Stimulated activated CD8-positive, alpha-beta memory T cell treated with anti-CD3 and anti-CD28 coated beads, Interleukin-2, amount 100 ng/mL, for 1 hour (primary cell): ENCODE measurements at places on chromosomes 3 and 15.

- no peak for DNase-seq
These were observed 573.9 kb downstream of the AGBL1 start for GRCh38 chr15:86653344-86654197.

DNA sequence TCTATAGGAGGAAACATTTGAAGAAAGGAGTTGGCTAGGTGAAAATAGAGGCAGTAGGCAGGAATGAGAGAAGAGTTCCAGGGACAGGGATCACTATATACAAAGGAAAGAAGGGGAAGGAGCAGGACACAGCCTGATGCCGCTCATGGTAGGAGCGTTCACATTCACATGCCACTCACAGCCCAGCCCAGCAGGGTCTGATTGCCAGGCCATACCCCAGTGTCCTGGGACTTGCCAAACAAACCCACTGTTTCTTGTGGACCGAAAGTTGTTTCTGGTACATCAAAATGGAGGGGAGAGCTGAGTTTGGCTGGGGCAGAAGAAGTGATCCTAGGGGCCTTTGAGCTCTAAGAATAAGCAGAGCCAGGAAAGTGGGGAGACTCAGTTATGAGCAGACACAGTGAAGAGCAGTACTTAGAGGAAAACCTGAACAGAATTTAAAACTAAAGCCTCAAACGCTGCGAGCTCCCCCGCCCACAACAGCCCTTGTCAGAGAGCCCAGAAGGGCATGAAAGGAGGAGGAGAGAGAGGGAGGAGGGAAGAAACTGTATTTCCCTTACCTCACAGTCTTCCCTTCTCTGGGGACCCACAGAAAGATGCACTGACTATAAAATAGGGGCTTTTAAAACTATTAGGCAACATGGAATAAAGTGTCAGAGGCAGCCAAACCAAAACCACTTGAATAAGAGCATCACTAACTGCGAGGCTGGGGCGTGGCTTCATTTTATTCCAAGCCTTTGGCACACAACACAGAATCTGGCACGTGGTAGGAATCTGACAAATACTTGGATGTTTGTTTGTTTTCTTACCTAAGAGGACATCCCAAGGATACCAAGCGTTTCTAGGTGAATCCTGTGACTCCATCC is 129.0 kb downstream of the RPL22L1 start:
- DNase-seq, result no peak

DNA sequence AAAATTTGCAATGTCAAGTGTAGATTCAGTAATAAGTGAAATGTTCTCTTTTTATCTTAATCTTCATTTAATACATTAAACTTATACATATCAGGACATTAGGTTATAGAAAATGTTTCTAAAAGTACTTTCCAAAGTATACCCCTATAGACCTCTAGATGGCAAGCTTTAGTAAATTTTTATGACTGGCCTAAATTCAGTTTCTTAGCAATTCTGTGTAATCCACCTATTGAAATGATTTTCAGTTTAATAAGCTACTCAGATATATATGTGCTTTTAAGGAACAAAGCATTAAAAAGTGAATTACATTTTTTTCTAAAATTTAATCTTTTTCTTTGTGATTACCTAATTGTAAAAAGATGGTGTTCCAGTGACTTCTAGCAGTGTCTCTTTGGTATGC is 342.2 kb downstream of the GBE1 start:
- no peak for DNase-seq

DNA sequence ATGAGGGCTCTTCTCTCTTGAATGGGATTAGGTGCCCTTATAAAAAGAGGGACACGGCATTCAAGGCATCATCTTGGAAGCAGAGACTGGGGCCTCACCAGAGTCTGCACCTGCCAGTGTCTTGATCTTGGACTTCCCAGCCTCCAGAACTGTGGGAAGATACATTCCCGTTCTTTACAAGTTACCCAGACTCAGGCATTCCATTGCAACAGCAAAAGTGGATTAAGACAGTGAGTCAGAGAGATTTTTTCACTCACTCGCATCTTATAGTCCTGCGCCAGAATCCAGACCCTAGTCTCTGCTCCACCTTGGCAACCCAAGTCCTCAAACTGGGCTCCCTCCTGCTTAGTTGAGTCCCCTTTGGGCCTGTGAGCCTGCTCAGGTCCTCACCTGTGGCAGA is 2.7 kb downstream of the LCTL start:
- DNase-seq, result no peak

DNA sequence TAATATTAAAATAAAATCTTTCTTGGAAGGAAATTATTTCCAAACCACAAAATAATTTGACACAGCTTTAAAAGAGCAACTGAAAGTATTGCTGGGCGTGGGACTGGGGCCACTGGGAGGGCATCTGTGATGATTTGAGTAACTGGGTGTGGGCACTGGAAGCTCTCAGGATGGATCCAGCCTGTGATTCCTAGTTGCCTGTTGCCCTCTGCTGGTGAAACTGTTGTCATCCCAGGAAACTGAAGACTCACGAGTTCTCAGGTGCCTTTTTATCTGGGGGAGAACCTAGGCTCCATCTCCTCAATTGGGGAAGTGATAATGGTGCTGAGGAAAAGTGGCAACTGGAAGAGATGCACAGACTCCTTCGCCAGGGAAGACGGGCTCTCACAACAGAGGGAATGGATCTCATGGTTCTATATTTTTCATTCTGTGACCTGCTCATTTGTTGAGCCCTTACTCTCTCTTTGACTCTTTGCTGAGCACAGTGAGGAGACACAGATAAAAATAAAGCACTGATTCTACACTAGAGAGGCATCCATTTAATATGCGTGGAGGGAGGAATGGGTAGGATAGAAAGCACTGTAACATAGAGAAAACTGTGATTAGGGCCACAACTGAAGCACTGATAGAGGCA is 61.6 kb downstream of the TPRG1 start:
- no peak for DNase-seq

GRCh38 chr3:25000971-25001591 is 427.0 kb upstream of the RARB start:
- DNase-seq, result no peak

DNA sequence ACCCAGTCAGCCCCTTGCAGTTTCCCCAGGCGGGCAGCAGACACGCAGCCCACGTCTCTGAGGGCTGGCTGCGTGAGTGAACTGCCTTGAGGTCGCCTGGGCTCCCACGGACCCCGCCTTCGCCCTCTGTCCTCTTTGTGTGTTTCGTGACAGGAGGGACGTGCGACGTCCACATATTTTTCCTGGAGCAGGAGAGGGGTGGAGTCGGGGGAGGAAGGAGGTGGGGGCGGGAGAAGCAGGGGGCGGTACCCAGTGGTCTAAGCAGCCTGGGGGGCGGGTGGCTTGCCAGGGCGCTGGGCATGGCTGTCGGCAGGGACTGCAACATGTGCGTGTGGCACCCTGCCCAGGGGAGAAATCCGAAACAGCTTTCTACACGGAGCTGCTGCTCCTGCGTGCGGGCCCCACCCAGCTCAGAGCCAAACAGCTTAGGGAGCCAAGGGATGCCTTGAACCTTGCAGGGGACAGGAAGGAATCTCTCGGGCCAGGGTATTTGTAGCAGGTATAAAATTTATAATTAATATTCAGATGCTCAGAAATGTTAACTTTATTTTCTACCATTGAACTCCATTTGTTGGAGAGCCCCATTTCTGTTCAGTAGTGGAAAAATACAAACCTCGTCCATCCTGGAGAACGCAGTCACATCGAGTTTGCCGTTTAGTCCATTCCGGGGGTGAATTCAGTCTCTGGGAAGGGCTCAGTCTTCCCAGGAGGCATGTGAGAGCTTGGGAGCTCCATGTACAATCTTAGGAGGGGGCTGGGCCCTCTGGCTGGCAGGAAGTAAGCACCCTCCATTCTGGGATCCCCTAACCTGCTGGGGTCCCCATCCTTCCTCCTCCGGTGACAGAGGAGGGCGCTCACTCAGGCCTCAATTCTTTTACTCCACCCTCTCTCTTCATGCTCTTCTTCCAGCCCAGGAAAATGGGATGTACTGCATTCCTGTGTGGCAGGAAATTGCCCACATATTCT is 79.1 kb upstream of the MEF2A start:
- DNase-seq, result no peak
